Activated CD4-positive, alpha-beta T cell treated with anti-CD3 and anti-CD28 coated beads, Interleukin-2, amount 10 ng/mL, durations not matched to agents 7 days and 5 days (primary cell): ENCODE measurements at places on chromosomes 3 and 15.

DNA sequence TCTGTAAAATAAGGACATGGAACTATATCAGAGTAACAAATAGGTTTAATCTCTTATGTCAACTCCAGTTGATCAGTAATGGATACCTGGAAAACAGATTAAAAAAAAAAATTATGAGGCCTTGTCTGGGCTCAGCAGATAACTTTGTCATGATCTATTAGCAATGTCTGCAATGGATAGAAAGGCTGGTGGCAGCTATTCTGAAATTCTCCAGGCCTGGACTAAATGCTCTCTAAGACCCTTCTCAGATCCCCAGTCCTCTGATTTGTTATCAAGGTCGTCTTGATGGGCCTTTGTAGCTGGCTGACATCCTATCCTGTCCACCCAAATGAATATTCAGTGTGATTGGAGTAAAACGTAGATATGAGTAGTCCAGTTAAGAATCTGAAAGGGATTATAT lies 13.7 kb downstream of the LRTM1 start:
- DNase-seq = no peak

GRCh38 chr15:71743861-71744382 lies 66.4 kb upstream of the NR2E3 start:
- peak; percentile 71 for DNase-seq

DNA sequence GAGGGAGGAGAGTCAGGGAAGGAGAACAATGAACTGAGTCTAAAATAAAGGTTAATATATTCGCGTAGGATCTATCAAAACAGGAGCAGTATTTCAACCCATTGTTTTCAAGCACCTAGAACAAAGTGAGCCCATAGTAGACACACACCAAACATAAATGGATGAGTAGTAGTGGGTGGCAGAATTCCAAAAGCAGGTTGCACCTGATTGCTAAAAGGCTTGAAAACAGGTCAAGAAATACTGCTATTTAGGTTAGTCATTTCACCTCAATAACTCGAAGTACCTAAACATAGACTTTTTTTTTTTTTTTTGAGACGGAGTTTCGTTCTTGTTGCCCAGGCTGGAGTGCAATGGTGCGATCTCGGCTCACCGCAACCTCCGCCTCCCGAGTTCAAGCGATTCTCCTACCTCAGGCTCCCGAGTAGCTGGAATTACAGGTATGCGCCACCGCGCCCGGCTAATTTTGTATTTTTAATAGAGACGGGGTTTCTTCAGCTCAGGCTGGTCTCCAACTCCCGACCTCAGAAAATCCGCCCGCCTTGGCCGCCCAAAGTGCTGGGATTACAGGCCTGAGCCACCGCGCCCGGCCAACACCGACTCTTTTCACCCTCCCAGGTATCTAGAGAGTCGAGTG lies 855 bp upstream of the ABHD5 start:
- DNase-seq = no peak

GRCh38 chr3:109364088-109364487 lies 26.7 kb upstream of the DPPA4 start:
- no peak for DNase-seq

- DNase-seq = no peak
Observed at GRCh38 chr3:138696666-138697370, 88.2 kb downstream of the FAIM start.

- no peak for DNase-seq
Observed at GRCh38 chr3:138222131-138222941, 35.2 kb downstream of the ARMC8 start.

- no peak for DNase-seq
Observed at GRCh38 chr15:45121706-45122417, 7.7 kb downstream of the DUOXA2 start.

DNA sequence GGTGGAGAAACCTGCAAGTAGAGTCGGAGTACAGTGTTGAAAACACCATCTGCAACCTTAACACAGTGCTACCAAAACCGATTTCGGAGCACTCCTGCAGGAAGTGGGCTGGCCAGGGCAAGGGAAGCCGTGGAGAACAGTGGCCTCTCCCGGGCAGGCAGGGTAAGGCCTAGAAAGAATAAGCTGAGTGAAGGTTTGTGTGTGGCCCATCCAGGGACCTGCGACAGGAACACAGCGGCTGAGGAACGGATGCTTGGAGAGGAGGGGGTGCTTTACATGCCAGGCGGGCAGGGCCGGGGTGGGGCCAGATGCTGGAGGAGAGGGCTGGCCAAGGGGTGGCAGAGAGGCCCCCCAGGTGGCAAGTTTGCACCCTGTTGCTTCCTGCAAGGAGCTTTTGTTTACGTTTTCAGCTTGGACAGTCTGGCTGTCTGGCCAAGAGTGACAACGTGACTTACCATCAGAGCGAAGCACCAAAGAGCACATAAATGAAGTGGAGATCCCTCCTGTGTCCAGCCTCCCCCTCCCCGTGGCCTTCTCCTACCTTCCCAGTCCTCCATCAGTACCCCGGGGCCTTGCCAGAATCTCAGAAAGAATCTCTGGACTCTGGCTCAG lies 156.5 kb downstream of the PGPEP1L start:
- peak; percentile 83 for DNase-seq

GRCh38 chr15:42507514-42507913 lies 12.1 kb downstream of the SNAP23 start:
- DNase-seq = no peak

- DNase-seq = no peak
Observed at GRCh38 chr15:100941536-100941935, 22.4 kb downstream of the LRRK1 start.

GRCh38 chr15:57784081-57784511 lies 77.6 kb downstream of the POLR2M start:
- no peak for DNase-seq

DNA sequence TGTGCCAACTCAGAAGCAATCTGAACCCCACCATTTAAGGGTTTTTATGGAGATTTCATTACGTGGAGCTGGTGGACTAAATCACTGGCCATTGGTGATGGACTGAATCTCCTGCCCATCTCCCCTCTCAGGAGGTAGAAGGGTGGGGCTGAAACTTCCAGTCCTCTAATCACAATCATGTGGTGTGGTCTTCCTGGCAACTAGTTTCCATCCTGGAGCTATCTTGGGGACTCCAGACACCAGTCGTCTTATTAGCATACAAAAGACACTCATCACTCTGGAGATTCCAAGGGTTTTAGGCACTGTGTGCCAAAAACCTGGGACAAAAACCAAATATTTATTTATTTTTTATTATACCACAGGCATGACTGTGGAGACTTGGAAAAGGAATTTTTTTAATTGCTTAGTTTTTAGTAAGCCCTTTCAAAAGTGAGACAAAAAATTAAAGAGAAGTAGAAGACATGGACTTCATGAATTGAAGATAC lies 203.6 kb downstream of the WNT5A start:
- no peak for DNase-seq

DNA sequence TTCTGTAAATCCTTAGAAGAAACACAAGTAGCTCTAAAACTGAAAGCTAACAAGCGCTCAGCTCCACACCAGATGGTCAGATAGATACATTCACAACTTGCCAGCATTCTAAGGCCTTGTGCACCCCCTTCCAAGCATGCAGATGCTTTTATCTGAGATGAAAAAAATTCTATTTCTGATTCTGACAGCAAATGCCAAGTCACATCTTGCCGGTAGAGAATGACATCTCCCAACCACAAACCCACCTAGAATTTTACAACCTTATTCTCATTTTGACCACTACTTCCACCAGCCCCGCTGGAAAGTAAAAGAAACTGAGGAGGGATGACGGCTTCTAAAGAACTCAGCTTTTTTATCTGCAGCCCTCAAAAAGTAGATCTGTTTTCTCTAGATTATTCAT lies 57.7 kb downstream of the SUMF1 start:
- DNase-seq = no peak

- no peak for DNase-seq
Observed at GRCh38 chr15:35697549-35698299, 151.8 kb upstream of the DPH6 start.

DNA sequence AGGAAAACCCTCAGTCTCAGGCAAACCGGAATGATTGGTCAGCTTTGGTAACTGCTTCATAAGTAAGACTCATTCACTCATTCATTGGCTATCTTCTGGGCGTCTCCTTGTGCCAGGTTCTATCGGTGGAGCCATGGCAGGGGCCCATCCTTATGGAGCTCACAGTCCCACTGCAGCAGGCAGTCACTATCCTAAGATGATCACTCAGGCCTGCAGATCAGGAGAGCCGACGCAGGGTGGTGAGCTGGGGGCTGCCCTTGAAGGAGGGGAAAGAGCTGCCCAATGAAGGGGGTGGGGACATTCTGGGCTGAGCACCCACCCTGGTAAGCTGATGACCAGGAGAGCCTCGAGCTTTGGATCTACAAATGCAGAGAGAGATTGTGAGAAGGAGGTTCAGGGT lies 20.5 kb upstream of the FGD5 start:
- no peak for DNase-seq

DNA sequence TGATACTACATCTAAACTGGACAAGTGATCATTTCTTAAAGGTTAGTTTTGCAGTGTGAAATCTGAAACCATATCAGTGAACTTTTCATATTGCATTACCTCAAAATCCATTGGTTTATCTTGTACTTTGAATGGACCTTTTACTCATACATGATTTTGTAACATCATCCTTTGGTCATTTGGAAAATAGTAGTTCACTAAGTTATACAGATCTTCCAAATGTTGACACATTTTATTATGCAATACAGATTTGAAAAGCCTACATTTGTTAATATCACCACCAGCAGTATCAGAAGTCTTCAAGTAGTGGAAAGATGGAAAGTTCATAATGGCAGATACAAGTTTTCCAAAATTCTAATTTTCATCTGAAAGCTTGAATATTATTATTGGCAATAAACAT lies 64.0 kb upstream of the CDV3 start:
- DNase-seq = no peak

- DNase-seq = no peak
Observed at GRCh38 chr15:97966246-97966645, 5.7 kb downstream of the ARRDC4 start.

GRCh38 chr3:197562398-197563251 lies 6.9 kb upstream of the BDH1 start:
- DNase-seq = no peak

- no peak for DNase-seq
Observed at GRCh38 chr15:41631880-41632470, 28.2 kb upstream of the MGA start.

DNA sequence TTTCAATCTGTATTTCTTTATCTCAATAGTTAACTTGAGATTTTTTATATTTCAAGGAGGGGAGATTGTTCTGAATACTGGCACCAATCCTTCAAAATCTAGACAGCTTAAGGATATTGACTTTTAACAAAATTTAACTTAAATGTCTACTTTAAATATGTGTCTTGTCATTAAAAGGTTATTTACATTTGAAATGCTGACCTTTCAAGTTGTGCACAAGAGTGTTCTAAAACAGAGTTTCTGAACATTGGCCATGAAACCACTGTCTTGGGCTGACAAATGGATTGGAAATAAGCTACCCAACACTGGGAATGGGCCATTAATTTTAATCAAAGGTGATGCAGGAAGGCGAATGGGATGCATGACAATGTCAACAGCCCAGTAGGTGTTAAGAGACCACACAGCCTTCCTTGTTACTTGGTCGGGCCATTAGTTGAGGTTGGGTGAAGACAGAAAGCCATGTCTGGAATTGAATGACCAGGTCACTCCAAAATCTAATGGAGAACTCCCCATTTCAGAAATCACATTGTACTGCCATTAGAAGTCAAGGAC lies 128.5 kb downstream of the CDIN1 start:
- no peak for DNase-seq

- DNase-seq = no peak
Observed at GRCh38 chr3:58084166-58084565, 75.9 kb downstream of the FLNB start.

GRCh38 chr3:126111126-126111551 lies 27.2 kb upstream of the SLC41A3 start:
- no peak for DNase-seq

GRCh38 chr15:47551079-47551478 lies 166.2 kb upstream of the SEMA6D start:
- no peak for DNase-seq

DNA sequence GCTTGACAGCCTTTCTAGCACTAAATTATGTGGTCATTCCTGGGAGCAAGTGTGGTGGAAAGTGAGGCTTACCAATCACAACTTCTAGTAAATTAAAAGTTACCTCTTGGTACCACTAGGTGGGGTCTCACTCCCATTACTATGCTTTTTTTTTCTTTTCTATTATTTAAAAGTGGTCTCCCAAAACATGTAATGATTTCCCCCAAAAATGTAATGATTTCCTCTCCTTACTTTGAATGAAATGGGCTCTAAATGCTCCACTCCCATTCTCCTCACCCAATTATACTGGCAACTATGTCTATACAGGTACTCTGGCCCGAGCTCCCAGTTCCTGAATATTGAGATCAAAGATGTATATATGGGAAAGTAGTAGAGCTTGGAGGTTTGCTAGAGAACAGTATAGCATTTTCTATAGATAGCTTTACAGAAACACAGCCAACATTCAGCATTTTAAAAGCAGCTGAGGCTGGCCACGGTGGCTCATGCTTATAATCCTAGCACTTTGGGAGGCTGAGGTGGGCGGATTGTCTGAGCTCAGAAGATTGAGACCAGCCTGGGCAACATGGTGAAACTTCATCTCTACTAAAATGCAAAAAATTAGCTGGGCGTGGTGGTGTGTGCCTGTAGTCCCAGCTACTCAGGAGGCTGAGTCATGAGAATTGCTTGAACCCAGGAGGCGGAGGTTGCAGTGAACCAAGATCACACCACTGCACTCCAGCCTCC lies 70.9 kb downstream of the DCUN1D1 start:
- DNase-seq = no peak

- no peak for DNase-seq
Observed at GRCh38 chr3:2098398-2099027, at the start of gene CNTN4. Gene CNTN4, plus strand, starts transcription at chr3:2098866.

GRCh38 chr3:126394179-126394976 lies at the start of gene CFAP100:
Gene CFAP100, plus strand, starts transcription at chr3:126394909. Its CDS starts 1,092 bp downstream, at chr3:126396001.
- DNase-seq = no peak

DNA sequence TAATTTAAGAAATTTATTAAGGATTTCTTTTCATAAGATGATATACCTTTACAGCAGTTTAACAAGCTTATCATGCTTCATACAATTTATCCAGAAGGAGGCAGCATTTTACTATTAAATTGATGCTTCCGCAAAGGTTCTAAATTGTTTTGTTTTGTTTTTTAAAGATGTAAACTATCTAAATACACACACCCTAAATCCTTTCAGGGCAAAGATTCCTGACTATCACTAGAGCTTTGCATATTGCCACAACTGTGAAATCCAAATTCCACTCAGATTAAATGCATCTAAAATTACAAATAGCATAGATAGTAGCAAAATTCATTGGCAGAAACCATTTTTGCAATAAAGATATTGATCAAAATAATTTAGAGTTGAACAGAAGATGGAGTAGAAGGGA lies 44.5 kb upstream of the CCNL1 start:
- no peak for DNase-seq

- DNase-seq = no peak
Observed at GRCh38 chr3:94307588-94307987, 244.7 kb downstream of the NSUN3 start.

DNA sequence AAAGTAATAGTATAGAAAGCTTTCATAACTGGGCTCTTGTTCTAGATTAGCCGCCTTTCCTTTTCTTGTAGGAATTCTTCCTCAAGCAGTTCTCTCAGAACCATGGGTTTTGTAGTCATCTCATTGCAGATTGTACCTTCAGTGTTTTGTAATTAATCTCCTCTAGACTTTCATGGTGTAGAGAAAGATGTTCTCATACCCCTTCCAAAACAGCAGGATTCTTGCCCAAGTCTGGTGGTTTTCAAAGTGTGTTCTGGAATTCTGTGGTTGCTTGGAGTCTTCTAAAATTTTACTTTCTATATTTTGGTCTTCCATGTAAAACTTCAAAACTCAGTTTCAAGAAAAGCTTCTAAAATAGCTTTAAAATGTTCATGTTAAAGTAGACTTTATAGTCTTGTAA lies 293.8 kb downstream of the PTPRG start:
- no peak for DNase-seq

GRCh38 chr3:100075851-100076730 lies 38.2 kb downstream of the FILIP1L start:
- no peak for DNase-seq
